ENCODE measurements at places on chromosomes 7 and 10.

DNA sequence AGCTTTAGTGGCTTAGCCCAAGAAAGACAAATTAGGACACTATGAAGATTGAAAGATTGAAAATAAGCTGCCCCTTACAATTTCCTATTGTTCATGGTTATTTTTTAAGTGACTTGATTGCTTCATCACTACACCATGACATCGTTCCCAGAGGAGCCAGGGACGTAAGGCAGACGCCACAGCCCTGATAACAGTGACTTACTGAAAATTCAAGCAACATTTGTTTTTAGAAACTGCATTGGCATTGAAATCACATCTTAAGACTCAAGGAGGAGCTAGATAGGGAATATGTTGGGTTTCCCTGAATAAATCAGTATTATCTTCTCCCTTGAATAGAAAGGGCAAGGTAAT, 38.7 kb upstream of the ANK3 start:
- no peak for DNase-seq

GRCh38 chr10:91702620-91703019, 69.7 kb upstream of the PPP1R3C start:
- no peak for DNase-seq

- DNase-seq = no peak
These were observed 3.4 kb upstream of the IL6 start for GRCh38 chr7:22723637-22724036.

DNA sequence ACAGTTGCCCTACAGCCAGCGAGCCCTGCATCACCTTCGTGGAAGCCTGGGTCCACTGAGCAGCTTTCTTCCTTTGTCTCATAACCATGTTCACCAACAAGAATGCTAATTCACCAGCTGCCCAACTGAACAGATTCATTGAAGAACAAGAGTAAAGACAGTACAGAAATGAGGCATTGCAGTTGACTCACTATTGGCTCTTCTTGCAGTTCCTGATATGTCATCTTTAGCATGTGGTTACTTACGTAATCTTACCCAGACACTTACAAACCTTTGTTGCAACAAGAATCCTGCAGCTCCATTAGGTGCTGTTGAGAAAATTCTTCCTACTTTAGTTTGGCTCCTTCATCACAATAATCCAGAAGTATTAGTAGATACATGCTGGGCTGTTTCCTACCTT, 174.0 kb upstream of the TPK1 start:
- DNase-seq = no peak

GRCh38 chr7:47953822-47954221, 5.6 kb upstream of the PKD1L1 start:
- DNase-seq = no peak

GRCh38 chr7:71541707-71542353, 409.9 kb downstream of the GALNT17 start:
- DNase-seq = no peak

- no peak for DNase-seq
These were observed 4.6 kb downstream of the DENND11 start for GRCh38 chr7:141697211-141697871.

DNA sequence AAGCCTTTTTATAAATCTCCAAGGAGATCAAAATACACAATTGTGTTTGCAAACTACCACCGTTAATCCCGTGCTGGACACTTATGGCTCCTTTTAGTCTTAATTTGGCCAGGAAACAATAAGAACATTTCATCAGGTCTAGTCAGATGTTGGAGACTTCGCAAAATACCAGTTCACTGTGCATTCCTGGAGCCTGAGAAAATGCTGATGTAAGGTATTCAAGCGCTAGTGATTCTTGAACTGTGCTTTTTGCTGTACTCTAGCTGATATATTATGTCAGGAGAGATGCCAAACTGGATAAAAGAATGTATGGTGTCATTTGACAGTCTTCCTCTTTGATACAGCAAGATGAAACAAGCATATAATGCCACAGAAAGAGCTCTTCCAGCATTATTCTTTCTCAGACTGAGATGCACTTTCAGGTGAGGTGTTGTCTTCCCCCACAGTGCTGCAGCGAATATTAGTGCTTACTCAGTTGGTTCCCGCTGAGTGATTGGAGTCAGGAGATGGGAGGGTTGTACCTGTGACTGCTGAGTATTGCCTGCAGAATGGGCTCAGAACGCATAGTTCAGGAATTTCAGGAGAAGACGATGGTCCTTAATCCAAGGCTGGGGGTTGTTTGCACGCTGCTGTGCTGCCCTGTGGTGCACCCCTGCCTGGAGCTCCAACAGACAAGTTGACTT, 59.2 kb downstream of the OGDH start:
- no peak for DNase-seq

DNA sequence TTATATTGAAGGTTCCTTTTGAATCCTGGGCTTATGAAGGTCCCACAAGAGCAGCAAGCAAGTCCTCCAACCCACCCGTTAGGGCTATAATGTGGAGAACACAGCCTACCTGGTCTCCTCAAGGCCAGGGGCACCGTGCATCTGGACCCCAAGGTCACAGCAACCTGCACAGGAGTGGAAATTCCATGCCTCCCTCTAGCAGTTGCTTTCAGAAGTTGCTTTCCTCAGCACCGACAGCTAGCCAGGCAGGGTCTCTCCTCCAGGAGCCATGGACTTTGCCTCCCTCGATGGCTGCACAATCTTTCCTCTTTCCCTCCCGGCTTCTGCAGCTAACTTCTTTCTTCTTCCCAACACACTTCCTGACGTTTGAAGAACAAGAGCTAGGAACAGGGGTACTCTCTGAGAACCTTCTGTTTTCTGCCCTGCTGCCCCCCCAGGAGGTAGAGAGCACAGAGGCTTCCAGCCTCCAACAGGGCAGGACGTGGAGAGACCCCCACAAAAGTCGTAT, 149.8 kb downstream of the PTPN20 start:
- no peak for DNase-seq

DNA sequence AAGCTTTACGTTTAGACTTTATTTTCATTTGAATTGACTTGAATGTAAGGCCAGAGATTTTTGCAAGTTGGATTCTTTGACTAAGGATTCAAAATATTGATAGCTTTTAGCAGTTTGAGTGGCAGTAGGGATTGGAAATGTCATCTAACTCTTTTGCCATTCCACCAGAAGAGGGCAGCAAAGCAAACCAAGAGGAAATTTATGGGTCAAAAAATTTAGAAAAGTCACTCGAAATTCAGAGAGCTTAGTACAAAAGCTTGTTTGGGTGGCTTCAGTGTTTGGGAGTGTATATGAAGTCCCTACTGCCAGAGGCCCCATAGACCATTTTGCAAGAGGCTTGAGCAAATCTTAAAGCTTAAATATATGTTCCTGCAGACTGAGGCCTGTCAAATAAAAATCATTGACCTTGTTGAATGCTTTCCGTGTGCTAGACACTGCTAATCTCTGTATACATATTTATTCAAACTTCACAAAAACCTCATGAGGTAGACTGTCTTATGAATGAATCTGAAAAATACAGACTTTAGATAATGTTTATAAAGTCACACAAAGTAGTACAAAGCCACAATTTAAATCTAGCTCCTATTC, 44.6 kb upstream of the RSBN1L start:
- DNase-seq = no peak

DNA sequence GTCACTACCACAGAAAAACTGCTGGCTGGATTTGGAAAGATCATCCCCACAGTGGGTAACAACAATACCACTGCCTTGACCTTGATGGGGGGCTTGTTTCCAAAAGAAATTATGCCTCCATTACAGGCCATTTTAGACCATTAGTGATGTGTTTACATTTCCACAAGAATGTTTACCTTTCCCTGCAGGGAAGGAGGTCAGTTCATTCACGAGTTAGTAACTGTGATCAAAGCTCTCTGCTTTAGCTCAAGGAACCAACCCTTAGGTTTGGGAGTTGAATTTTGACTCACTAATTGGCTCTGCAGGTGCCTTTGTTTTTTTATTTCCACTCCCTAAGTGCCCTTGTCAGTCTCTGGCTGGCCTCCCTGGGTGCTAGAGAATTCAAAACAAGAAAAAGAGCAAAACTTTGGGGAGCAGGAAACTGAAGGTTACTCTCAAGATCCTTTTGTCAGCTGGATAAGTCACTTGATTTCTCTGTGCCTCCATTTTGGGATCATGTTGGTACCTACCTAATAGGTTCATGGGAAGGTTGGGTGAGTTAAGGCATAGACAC, 41.1 kb upstream of the NUPR2 start:
- DNase-seq = no peak

- no peak for DNase-seq
These were observed 66.7 kb downstream of the ST7 start for GRCh38 chr7:117019786-117020590.

DNA sequence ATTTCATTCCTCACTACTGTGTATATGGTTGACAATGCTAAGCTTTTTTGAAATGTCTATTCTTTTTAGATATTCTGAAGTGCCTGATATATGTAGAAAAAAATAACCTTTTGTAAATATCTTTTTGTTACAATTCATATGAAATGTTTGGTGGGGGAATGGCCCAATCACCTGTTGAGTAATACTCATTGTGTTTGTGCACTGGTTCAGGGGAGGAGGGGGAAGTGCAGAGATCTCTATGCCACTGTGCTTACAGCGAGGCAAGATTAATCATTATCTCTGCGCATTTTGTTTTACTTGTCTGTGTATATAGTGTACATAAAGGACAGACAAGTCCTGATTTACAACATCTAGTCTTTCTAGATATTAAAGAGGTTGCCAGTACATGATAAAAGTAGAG, 25.2 kb downstream of the NUP42 start:
- DNase-seq = no peak

- DNase-seq = no peak
These were observed 136.6 kb downstream of the LHPP start for GRCh38 chr10:124598196-124598595.

- no peak for DNase-seq
These were observed 319.2 kb downstream of the DPP6 start for GRCh38 chr7:154371424-154371823.

DNA sequence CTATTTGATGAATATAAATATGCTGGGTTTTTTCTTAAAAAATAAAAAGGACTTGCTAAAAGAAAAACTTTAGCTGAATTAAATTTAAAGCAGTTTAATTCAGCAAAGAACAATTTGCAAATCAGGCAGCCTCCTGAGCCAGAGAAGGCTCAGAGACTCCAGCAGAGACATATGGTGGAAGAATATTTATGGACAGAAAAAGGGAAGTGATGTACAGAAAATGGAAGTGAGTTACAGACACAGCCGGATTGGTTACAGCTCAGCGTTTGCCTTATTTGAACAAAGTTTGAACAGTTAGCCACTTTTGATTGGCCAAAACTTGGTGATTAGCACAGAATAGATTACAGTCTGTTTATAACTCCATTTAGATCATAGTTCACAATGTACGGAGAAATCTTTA, 110.3 kb downstream of the GAD2 start:
- DNase-seq = no peak

- DNase-seq = peak; percentile 14
These were observed 2.1 kb upstream of the KAT6B start for GRCh38 chr10:74824184-74824899.

- DNase-seq = no peak
These were observed 394.4 kb downstream of the CALN1 start for GRCh38 chr7:72017756-72018155.
